Stimulated activated CD4-positive, alpha-beta T cell treated with anti-CD3 and anti-CD28 coated beads, Interleukin-4, amount 100 ng/mL, for 24 hours (primary cell): ENCODE measurements at places on chromosomes 1 and 21.
A peak's percentile ranks its signal among the peaks of the same experiment; 100 is the strongest.

GRCh38 chr1:205660361-205660760 lies 19.9 kb downstream of the SLC45A3 start:
- DNase-seq, result no peak

- DNase-seq, result peak; percentile 73
These were observed 6.3 kb upstream of the PTP4A2 start for GRCh38 chr1:31944205-31945089.

- no peak for DNase-seq
These were observed 5.5 kb upstream of the FMO2 start for GRCh38 chr1:171179318-171180227.

- DNase-seq, result no peak
These were observed 21.0 kb downstream of the NKAIN1 start for GRCh38 chr1:31218705-31219104.

- no peak for DNase-seq
These were observed 51.1 kb downstream of the FAM163A start for GRCh38 chr1:179794146-179794545.

GRCh38 chr1:32195972-32196823 lies 4.2 kb upstream of the CCDC28B start:
- DNase-seq, result no peak

DNA sequence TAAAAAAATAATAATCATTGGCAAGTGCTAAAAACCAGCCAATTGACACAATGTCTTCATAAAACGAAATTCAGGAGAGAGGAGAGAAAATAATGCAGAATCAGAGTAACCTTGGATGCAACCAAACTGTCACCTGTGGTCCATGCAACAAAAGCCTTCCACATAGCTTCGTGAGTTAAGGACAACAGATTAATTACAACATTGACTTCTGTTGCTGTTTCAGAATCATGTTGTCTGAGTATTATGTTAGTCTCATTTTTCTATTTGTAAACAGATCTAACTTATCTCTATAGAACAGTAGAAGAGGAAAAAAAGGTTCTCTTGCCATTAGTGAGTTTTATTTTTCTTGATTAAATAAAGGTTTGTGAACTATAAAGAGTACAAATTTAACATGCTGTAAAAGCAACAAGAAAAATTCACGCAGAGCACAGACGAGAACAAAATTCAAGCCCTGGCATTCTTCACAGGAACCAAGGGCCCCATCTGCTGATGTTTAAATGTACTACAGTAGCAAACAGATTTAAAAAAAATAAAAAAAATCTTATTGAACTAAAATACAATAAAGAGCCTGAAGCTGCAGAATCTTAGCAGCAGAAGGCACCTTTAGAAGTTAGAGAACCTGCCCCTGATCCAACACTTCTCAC lies 381.1 kb upstream of the PKN2 start:
- no peak for DNase-seq

GRCh38 chr1:85224734-85225623 lies 24.2 kb upstream of the SYDE2 start:
- DNase-seq, result no peak

- no peak for DNase-seq
These were observed 18.4 kb upstream of the REG4 start for GRCh38 chr1:119829625-119830024.

DNA sequence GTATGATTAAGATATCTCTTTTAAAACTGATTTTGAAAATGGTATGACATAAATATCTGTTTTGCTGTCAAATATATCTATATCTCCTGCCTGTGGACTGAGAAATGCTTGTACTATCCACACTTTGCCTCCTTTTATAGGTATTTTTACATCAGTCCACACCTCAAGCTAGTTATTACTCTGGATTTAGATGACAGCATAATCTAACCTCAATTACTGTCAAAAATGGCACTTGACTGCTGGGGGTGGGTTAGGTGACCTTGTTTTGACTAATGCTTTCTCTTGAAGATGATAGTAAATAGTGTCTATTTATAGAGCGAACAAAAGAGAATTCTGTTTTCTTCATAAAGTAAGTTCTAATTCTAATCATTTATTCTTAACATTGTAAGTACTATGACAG lies 9.1 kb downstream of the ADGRL2 start:
- DNase-seq, result no peak

GRCh38 chr1:197184190-197184589 lies 37.7 kb upstream of the ASPM start:
- no peak for DNase-seq

- no peak for DNase-seq
These were observed 51.3 kb upstream of the ATP1A1 start for GRCh38 chr1:116321766-116322175.

DNA sequence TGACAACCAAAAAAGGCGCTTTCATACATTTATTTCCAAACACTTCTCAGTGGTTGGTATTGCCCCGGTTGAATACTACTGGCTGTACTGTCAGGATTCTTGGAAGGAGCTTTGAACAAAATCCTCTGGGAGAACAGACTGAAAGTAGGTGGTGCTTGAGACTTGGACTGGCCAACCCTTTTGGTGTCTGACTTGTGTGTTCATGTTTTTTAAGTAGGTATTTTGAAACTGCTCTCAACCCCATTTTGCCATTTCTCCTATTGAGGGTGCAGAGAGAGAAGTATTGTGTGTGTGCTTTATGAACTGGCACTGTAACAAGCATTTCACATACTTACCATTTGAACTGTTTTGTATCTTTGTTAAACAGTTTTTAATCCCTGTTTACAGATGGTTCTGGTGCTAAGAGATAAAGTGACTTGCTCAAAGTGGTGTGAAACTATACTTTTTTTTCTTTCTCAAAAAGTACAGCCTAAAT lies 21.2 kb downstream of the ARID1A start:
- DNase-seq, result no peak

DNA sequence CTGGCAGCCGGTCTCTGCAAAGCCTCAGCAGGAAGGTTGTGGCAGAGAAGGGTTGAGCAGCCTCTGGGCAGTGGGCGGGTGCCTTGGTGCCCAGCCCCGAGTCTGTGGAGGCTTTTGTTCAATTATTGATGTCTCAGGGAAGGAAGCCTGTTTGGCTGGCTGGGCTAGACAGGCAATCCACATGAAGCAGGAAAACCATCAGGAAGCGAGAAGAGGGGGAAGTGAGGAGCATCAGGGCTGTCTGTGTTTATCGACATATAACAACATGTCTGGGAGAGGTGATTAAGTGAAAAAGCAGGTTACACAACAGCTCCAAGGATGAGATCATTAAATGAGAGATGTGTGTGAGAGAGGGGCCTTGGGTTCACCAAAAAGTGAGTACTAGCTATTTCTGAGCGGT lies 105.4 kb downstream of the UBE2U start:
- DNase-seq, result no peak

DNA sequence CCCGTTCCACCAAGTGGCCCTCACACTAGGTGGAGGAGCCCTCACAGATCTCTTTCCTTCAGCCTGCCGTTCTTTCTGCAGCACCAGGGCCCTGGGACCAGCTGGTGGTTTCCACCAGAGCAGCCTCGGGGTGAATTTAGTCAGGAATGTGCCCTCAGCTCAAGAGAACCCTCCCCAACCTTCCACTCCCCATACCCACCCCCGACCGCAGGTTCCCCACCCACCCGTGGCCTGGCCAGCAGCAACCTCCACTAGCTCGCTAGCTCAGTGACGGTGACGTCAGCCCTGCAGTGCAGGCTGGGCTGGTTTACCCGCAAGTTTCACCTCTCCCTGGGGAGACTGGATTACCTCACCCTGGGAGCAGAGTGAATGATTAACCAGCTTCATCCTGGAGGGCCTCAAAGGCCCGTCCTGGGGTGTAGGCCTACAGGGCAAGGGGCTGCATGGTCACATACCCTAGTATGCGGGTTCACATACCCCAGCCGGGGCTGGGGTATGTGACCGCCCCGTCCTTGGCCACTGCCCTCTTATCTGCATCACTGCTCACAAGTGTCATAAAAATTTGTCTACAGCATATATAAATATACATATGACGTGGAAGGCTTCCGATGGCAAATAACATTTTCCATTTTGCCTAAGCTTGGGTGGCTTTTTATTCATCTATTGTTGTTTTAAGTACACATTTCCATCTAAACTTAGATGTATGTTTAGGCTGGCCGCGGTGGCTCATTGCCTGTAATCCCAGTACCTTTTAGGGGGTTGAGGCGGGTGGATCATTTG lies 24.5 kb downstream of the ELF3 start:
- DNase-seq, result no peak

DNA sequence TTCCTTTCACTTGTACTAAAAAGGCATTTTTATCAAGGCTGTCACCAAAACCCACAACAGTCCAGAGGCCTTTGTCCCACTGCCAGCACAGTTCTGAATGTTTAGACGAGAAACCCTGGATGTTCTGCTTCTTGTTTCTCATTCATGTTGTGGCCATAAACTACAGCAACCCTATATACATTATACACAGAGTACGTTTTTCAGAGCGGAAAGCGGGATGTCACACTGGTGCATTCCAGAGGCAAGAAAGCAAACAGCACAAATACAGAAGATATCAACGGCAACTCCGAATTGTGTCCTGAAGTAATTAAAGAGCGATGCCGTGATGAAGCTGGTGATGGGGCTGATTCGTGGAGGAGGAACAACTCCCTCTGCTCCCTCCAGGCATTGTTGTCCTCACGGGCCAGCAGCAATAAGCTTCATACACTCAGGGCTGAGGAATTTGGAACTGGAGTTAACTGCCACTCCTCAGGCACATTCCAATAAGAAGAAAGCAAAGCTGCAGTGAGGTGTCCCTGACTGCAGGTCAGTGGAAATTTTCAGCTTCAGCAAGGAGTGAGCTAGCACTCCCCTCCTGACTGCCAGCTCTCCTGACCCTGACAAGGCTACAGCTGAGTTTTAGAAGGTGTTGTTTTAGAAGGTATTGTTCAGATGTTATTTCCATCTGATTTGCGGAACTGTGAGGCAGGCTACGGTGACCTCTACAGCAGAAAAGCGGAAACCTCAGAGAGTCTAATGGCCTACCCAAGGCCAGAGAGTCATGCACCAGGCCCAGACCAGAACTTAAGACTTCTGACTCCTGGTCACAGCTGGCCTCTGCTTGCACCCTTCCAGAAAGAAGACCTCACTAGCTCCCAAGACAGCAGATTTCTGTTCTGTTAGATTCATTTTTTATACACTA lies 149.0 kb downstream of the TGFBR3 start:
- DNase-seq, result no peak

DNA sequence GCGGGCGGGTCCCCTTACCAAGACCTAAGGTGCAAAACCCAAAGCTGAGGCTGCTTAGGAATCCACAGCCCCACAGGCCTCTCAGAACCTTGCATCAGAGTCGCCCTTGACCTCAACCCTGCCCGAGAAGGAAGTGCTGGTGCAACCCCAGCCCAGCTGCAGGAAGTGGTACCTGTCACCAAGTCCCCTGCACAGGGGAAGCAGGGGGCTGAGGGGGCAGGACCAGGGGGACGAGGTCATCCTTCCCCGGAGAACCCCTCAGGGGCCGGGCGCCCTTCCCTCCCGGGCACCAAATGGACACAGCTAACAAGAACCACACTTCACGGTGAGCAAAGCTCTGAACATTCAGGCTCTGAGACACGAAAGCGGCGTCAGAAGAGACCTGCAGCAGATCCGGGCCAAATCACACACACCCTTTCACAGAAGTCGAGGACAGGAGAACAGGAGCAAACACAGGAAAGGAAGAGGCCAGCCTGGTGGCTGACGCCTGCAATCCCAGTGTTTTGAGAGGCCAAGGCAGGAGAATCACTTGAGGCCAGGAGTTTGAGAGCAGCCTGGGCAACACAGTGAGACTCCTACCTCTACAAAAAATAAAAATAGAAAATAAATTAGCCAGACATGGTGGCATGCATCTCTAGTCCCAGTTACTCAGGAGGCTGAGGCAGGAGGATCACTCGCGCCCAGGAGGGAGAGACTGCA lies 6.4 kb downstream of the ITGB2 start:
- peak; percentile 53 for DNase-seq

DNA sequence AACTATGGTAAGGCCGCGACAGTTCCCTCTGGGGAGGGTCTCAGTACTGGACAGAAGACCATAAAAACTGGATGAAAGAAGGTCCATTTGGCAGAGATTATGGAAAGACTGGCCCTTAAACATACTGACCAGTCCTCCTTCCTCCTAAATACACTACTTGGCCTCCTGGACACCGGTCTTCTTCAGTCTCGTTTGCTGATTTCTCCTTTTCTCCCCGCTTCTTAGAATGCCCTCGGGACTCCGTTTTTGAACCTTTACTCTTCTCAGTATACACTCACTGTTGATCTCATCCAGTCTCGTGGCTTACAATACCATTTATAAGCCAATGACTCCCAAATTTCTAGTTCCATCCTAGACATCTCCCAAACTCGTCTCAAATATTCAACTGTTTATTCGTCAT lies 694 bp upstream of the MRPL9 start:
- DNase-seq, result no peak

DNA sequence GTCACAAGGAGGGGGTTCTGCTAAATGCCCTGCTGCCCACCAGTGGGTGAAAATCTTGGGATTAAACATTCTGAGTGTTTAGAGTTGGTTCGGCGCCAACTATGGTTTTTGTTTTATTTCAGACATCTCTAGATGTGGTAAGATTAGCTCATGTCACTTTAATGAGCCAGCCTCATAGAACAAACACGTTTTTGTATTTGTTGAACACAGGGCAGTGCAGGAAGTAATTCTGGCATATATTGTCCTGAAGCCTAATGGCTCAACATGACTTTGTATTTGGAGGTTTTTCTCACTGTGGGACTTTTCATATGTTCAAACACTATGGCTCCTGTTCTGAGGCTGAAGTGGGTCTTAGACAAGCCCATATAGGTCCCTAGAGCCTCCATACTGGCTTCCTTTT lies 107.8 kb downstream of the NGF start:
- no peak for DNase-seq

DNA sequence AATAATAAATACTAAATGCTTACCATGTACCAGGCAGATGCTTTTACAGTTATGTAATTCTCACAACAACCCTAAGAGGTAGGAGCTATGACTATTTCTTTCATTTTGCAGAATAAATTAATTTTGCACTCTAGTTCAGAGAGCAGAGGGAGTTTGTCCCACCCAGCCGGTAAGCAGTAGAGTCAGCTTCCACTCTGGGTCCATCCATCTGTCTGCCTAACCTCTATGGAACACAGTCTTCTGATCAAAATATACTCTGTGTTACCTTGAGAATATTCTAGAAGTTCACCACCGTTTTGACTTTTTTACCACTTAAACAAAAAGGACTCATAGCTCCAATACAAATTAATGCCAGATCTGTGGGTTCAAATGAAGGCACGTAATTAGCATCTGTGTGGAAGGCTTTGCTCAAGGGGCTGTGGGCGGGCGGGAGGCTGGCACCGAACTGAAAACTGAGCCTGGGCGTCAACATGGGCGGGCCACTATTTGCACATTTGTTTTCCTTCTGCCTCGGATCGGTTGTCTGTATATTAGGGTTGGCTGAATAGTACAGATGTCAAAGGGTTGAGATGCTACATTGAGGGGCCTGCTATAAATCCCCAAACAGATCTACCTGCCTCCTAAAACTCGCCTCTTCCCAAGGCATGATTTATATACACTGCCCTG lies 33.1 kb upstream of the LMO4 start:
- DNase-seq, result no peak

GRCh38 chr1:213989002-213989855 lies 1.5 kb downstream of the PROX1 start:
- DNase-seq, result no peak

- no peak for DNase-seq
These were observed 49.1 kb upstream of the CR2 start for GRCh38 chr1:207404849-207405525.

- DNase-seq, result peak; percentile 15
These were observed 17.6 kb downstream of the RIT1 start for GRCh38 chr1:155893389-155894142.
